ENCODE measurements at places on chromosomes 7 and 10.

- no peak for DNase-seq
Observed at GRCh38 chr7:104960741-104961448, 53.1 kb upstream of the KMT2E start.

GRCh38 chr7:69122953-69123352 is 475.3 kb upstream of the AUTS2 start:
- DNase-seq: no peak

DNA sequence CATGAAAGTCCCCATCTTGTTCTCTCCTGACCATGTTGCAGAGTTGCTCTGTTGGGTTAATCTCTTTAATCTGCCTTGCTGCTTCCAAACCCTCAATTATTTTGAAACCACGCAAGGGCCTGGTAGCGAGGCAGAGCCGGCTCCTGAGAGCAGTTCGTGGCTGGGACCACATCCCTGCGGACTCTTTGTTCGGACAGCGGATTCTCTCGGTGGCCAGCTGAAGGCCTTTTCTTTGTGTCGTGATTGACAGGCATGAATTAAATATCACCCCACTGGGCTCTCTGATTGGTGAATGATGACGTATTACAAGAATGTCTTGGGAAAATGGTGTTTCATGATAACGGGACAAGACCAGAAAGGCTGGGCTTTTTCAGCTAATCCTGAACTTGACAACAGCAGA is 66.9 kb upstream of the ARHGAP21 start:
- DNase-seq: no peak

- no peak for DNase-seq
Observed at GRCh38 chr10:113369365-113369694, 183.5 kb upstream of the HABP2 start.

- no peak for DNase-seq
Observed at GRCh38 chr7:55983537-55983936, 19.2 kb downstream of the NIPSNAP2 start.

GRCh38 chr7:157439761-157440160 is 103.0 kb downstream of the DNAJB6 start:
- no peak for DNase-seq

DNA sequence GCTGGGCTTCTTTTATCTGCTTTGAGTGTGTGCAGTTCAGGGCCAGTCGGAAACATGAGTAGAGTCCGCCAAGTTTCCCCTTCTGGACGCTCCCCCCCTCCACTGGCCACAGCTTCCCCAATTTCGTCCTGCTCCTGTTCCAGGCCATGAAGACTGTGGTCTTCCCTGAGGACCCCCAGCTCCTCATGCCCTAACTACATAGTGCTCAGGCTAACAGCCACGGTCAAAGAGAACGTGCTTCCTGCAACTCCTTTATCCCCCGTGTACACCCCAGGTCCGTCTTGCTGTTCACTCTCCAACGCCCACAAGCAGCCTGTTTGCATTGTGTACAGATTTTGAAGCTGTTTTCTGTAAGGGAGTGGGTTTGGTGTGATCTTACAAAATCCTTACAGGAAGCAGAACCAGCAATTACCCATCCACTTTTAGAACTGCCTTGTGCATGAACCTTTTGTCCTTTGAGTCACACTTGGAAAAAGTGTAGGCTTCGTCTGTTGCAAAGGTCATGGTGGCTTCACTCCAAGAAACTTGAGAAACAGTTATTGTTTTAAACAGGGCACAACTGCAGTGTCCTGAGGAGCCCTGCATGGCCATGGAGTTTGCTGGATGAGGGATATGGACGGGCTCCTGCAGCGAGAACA is 77.0 kb upstream of the FAM20C start:
- no peak for DNase-seq

DNA sequence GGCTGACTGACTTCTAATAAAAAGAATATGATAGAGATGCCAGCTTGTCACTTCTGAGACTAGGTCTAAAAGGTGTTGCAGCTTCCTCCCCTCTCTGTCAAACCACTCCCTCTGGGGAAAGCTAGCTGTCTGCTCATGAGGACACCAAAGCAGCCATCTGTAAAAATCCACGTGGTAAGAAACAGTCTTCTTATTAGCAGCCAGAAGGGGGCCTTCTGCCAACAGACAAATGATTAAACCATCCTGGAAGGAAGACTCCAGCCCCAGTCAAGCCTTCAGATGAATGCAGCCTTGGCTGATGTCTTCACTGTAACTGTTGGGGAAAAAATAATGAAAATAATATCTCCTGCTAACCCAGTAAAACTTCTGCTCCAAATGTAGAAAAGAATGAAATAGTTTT is 41.9 kb upstream of the DAGLB start:
- DNase-seq: no peak

DNA sequence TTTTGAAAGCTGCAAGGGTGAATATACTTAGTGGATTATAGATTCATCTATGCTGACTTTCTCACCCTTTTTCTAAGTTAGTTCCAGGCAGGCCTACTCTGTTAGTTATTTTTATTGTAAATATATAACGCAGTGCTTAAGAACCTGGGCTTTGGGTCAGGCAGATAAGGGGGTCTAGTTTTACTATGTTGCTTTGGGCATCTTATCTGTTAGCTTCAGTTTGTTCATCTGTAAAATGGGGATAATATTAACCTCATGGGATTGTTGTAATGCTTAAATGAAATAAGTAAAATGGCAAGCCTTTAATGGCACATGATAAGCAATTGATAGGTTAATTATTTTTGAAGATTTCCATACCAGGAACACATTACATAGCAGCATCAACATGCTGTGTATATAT is 79.5 kb downstream of the ST7 start:
- no peak for DNase-seq

- no peak for DNase-seq
Observed at GRCh38 chr7:32026083-32026425, 44.2 kb downstream of the PDE1C start.

GRCh38 chr7:70583965-70584883 is 547.7 kb upstream of the GALNT17 start:
- DNase-seq: no peak

DNA sequence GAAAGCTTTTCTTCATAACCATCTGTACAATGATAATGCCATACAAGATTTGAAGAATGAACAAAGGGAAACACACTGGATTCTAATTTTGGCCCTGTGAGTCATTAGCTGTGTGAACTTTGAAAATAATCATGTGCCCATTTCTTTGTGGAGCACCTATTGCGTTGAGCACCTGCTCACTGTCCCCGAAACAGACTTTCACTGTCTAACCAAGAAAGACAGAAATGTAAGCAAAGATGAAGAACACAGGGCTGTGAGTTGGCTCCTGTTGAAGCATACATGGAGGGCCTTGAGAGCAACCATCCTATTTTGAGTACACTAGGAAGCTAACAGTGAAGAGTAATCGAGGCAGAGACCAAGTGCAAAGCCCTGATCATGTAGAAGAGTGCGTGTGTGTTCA is 118.4 kb upstream of the SLC25A13 start:
- no peak for DNase-seq

DNA sequence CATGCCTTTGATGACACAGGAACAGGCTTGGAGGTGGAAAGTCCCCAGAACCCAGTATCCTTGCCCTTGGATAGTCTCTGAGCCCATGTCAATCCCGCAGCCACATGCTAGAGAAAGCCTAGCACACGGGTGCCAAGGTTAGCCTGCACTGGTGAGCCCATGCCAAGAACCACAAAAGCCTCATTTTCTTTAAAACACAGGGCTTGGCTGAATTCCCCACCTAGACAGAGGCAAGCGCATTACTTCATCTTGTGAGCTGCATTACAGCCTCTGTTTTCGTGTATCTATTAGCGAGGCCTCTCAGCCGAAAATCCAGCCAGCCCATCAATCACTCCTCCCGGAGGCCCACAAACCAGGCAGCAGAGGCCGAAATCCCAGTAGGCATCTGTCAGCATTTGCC is 314.9 kb upstream of the AUTS2 start:
- DNase-seq: no peak

Measured in H9 (cell line).